ENCODE measurements at places on chromosomes 11 and 22. TPM values are rescaled to one million over a fixed set of nuclear protein-coding genes. Genes with fewer than 3 reads are reported as not detected.

DNA sequence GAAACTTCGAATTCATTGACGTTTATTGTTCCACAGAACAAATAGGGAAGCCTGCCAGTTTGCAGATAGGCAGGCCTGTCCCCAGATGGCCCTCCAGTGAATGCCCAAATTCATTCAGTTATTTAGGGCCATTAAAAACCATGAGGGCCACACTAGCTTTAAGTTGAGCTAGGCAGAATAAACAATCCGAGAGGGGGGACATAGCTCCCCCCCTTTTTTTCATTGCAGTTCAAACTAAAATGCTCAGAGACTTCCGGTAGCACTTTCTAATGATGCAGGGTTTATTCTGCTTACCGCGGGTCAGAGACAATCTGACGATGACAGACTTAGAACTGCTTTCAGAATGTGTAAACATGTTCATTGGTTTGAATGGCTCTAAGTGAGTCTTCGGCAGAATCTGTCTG lies 72.0 kb downstream of the ZBTB16 start:
- peaks cover 15% of the 10 kb centered on the region for H3K4me1 ChIP-seq
- H3K36me3 ChIP-seq: no peaks in the 10 kb centered on the region
- H3K27me3 ChIP-seq: peaks cover 12% of the 10 kb centered on the region
- DNase-seq: no peak
- H3K4me3 ChIP-seq: no peak overlapping the region

GRCh38 chr11:64003807-64004589 lies 17.8 kb downstream of the OTUB1 start:
- no peak overlapping the region for H3K4me3 ChIP-seq
- peaks cover 29% of the 10 kb centered on the region for H3K27me3 ChIP-seq
- H3K36me3 ChIP-seq: no peaks in the 10 kb centered on the region
- peaks cover 13% of the 10 kb centered on the region for H3K4me1 ChIP-seq
- no peak overlapping the region for H3K27ac ChIP-seq
- no peak for DNase-seq

- no peaks in the 10 kb centered on the region for H3K4me1 ChIP-seq
- H3K27ac ChIP-seq: no peak overlapping the region
- no peaks in the 10 kb centered on the region for H3K36me3 ChIP-seq
- DNase-seq: no peak
- H3K4me3 ChIP-seq: no peak overlapping the region
Measured at GRCh38 chr11:87851234-87851633, 324.0 kb downstream of the RAB38 start.

DNA sequence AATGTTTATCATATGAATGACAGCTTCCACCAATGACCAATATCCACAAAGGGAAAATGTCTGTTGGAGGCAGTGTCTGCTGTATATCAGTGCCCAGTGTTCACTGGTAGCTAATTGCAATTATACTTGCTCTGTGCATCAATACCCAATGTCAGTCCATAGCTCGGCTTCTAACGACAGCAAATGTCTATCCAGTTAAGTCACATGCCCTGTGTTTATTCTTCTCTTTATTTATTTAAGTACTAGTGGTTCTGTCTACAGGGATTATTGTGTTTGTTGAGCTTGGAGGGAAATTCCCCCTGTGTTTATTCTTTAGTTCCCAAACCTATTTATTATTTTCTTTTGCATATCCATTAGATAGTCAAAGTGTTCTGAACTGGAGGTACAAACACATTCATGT lies 18.6 kb downstream of the TSKU start:
- peaks cover 35% of the 10 kb centered on the region for H3K27me3 ChIP-seq
- H3K4me3 ChIP-seq: no peak overlapping the region
- no peak overlapping the region for H3K27ac ChIP-seq
- no peaks in the 10 kb centered on the region for H3K36me3 ChIP-seq

- peaks cover 15% of the 10 kb centered on the region for H3K4me1 ChIP-seq
- H3K4me3 ChIP-seq: no peak overlapping the region
- peaks cover 4% of the 10 kb centered on the region for H3K36me3 ChIP-seq
- no peak overlapping the region for H3K27ac ChIP-seq
Measured at GRCh38 chr11:108500721-108501120, 2.5 kb upstream of the POGLUT3 start.

GRCh38 chr11:66466225-66467033 lies at the start of gene PELI3:
PELI3 (plus strand) TSS chr11:66466905; CDS start chr11:66468129, 1,224 bp downstream.
- peak; percentile 92 for DNase-seq
- H3K27me3 ChIP-seq: no peaks in the 10 kb centered on the region
- H3K36me3 ChIP-seq: no peaks in the 10 kb centered on the region
- peak within 1 kb of the TSS; percentile 84 for H3K27ac ChIP-seq

DNA sequence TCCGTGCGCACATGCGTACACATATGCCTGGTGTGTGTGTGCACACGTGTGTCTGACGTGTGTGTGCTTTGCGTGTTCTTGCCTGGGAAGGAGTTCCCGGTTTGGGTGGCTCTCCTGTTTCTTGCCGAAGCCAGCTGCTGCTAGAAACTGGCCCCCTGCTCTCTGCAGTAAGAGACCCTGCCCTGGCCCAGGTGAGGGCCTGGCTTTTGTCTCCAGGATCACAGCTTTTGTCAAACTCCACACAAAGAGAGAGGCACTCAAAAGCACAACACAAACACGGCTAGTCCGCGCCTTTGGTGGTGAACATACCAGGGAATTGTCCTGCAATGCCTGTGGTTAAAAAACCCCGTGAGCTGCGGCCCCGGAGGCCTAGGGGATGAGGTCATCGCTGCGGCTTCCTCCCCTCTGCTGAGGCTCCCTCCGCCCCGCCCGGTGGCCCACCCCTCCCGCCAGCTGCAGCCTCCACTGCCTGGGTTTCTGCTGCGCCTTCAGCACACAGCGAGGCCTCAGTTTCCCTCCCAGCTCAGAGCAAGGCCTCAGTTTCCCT lies 88.9 kb downstream of the KCNQ1 start:
- no peak overlapping the region for H3K4me3 ChIP-seq
- no peak for DNase-seq
- no peak overlapping the region for H3K27ac ChIP-seq
- H3K27me3 ChIP-seq: peaks cover 2% of the 10 kb centered on the region
- peaks cover 6% of the 10 kb centered on the region for H3K36me3 ChIP-seq
- peaks cover 19% of the 10 kb centered on the region for H3K4me1 ChIP-seq

The CCDC87 gene
- 0.22 TPM for total RNA-seq

The BTG4 gene
- total RNA-seq: not detected

The B4GALNT4 gene
- total RNA-seq: not detected

The MFNG gene
- 86.1 TPM for total RNA-seq

The KRTAP5-11 gene
- total RNA-seq: not detected

The LRRC10B gene
- total RNA-seq: not detected

The CHEK1 gene
- total RNA-seq: 10.5 TPM

The PATE1 gene
- total RNA-seq: not detected

Data from activated B cell treated with CpG ODN at 0.5 μM for 24 hours (primary cell).